ENCODE measurements at places on chromosomes 6 and 20.

GRCh38 chr20:59135093-59135492, 28.5 kb upstream of the ZNF831 start:
- DNase-seq, result no peak

GRCh38 chr6:2744209-2744771, 6.4 kb downstream of the MYLK4 start:
- no peak for DNase-seq

GRCh38 chr6:62039605-62040004, 246.4 kb downstream of the KHDRBS2 start:
- DNase-seq, result no peak

GRCh38 chr6:67790569-67790968, 844.5 kb upstream of the ADGRB3 start:
- DNase-seq, result no peak

- DNase-seq, result no peak
Observed at GRCh38 chr20:37873884-37874283, 29.0 kb upstream of the VSTM2L start.

DNA sequence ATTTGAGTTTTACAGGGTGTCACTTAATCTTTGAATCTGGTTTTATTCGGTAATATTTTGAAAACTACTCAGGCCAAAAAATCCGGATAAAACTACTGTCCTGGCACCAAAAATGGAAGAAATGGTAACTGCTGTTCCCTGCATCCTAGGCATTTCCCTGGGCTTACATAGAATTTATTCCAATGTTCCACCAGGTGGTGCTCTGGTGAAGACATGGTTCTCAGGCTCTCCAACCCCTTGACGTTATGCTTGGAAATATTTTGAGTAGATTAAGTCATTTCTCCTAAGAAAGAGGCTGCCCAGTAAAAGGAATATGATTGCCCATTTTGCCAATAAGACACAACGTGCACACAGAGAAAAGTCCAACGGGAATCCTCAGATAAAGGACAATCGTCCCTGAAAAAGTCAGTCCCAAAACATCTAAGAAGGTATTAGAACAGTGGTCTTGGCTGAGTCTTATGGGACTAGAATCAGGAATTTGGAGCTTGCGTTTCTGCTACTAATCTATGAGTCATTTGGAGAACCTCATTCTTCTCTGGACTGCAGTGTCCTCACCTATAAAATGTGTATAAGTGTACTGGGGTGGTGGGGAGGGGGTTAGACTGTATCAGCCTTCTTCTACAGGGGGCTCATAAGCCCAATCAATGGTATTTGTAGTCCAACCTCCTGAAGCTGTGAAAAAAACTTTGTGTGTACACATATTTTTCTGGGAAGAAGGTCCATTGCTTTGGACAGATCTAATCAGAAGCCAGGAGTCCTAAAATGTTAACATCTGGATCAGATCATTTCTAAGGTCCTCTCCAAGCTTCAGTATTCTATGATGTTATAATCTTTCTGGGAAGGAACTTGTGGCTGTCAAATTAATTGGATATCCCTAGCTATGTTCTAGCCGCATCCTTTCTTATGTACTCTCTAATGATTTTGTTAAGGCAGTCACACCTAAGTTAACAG, 131.0 kb upstream of the BMP2 start:
- DNase-seq, result no peak

DNA sequence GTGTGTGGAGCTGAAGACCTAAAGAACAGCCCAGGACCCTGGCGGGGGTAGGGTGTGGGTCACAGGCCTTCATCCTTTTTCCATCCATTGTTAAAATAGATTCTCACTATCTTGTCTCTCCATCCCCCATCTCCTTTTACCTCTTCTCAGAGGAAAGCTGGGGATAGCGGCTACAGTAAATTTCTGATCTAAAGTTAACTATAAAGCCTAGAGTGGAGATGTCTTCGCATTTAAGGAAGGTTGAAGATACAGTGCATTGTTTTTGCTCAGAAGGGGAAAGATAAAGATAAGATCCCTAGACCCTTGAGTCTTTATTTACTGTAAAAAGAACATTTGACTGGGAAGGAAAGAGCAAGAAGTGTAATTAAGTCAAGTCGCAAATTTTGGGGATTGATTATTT, 8.6 kb downstream of the FOXA2 start:
- DNase-seq, result no peak

DNA sequence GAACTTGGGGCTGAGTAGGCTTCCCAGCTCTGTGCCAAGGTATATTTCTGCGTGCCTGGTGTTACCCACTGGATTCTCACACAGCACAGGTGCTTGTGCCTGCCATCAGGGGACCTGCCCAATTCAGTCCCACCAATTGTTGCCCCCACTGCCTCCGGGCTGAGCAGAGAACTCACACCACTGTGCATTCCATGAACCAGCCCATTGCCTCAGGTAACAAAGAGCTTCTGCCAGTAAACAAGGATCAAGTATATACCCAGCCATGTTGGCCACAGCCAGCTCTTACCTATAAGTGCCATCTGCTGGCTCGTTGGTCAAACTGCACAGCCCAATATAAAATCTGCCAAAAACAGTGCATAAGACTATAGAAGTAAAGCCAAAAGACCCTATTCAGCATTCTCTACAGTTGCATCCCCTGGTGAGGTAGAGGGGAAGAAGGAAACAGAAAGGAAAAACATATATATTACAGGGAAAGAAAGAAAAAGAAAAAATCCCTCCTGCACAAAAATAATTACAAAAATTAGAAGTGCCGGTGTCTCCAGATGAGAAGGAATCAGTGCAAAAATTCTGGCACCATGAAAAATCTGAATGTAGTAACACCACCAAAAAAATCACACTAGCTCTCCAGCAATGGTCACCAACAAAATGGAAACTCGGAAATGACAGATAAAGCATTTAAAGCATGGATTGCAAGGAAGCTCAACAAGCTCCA, 241.4 kb downstream of the IBTK start:
- DNase-seq, result peak; percentile 16

DNA sequence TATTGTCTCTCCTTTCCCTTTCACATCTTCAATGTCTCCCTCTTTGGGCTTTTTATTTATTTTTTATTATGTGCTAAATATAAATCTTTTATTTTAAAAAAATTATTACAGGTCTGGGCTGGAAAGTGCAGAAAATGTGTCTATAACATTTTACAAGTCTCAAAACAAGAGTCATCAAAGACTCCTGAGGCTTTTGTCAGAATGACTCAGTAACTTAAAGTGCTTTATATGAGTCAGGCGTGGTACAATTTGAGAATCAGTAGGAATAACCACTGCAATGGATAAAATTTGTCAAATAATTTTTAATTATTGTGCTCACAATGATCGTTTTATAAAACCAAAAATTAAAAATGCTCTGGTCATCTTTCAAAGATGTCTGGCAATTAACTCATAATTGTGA, 193.9 kb downstream of the MMUT start:
- DNase-seq, result no peak

DNA sequence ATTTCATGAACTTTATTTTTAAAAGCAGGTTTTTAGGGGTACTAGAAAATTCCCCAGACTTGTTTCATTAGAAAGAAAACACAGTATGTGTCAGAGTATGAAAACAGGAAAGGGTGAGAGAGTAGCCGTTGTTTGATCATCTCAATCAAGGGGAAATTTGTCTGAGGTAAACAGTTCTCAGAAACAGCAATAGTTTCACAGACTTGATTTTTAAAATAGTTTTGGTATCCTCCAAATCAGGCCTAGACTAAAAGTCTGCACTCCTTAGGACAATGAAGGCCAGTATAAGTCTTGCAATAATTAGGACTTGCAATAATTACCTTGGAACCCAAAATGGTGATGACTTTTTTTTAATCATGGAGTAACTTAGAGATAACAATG, 176.6 kb upstream of the TAB2 start:
- no peak for DNase-seq

GRCh38 chr6:118589649-118590365, 41.7 kb downstream of the PLN start:
- DNase-seq, result no peak

- DNase-seq, result no peak
Observed at GRCh38 chr6:37188962-37189510, 19.1 kb downstream of the PIM1 start.

DNA sequence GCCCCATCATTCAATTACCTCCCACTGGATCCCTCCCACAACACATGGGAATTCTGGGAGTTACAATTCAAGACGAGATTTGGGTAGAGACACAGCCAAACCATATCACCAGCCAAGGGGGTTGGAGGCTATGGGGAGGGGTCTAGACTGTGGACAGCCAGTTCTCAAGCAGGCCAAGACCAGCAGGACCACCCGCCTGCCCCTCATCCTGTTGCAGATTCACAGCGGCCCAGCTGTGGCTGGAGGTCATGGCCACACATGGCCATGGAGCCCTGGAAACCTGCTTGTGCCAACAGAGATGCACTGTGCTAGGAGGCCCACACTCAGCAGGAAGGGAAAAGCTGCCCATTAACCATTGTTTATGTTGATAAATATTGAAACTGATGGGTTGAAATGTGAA, 240.5 kb downstream of the TTLL2 start:
- DNase-seq, result no peak

- DNase-seq, result no peak
Observed at GRCh38 chr6:33983109-33983716, 162.7 kb downstream of the GRM4 start.

DNA sequence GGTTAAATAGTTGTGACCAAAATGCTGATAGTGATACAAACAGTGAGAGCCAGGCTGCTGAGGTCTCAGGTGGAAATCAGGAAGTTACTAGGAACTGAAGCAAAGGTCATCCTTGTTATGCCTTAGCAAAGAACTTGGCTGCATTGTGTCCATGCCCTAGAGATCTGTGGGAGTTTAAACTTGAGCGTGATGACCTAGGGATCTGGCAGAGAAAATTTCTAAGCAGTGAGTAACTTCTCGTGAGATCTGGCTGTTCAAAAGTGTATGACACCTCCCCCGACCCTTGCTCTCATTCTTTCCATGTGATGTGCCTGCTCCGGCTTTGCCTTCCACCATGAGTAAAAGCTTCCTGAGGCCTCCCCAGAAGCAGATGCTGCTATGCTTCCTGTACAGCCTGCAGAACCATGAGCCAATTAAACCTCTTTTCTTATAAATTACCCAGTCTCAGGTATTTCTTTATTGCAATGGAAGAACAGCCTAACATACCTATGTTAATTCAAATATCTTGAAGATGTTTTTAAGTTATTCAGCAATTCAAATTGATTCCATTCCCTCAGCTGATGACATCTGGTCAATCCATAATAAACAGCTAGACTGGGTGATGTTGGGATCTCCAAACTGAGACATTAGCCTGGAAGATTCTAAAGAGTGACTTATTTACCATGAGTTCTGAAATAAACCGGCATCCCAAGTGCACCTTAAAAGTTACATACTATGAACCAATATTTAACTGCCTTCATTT, 33.8 kb downstream of the KIF16B start:
- DNase-seq, result no peak

- DNase-seq, result no peak
Observed at GRCh38 chr6:53464927-53465460, 79.9 kb downstream of the GCLC start.

DNA sequence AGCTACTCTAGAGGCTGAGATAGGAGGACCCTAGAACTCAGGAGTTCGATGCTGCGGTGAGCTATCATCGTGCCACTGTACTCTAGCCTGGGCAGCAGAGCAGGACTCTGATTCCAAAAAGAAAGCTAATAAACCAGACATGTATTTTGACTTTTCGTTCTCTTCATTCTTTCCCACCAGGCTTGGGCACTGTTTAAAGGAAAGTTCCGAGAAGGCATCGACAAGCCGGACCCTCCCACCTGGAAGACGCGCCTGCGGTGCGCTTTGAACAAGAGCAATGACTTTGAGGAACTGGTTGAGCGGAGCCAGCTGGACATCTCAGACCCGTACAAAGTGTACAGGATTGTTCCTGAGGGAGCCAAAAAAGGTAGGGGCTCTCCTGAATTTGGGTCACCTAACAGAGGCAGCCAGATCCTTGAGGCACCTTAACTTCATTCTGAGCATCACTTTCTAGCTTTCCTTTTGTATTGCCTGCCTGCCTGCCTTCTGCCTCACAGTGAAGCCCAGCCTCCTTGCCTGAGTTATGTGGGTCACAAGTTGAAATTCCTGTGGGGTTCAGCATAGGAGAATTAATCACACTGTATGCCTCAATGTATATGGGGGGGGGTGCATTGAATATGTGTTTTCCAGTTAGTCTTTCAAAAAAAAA, 3.2 kb downstream of the IRF4 start:
- no peak for DNase-seq

- no peak for DNase-seq
Observed at GRCh38 chr6:89763550-89763949, 56.0 kb downstream of the MDN1 start.

DNA sequence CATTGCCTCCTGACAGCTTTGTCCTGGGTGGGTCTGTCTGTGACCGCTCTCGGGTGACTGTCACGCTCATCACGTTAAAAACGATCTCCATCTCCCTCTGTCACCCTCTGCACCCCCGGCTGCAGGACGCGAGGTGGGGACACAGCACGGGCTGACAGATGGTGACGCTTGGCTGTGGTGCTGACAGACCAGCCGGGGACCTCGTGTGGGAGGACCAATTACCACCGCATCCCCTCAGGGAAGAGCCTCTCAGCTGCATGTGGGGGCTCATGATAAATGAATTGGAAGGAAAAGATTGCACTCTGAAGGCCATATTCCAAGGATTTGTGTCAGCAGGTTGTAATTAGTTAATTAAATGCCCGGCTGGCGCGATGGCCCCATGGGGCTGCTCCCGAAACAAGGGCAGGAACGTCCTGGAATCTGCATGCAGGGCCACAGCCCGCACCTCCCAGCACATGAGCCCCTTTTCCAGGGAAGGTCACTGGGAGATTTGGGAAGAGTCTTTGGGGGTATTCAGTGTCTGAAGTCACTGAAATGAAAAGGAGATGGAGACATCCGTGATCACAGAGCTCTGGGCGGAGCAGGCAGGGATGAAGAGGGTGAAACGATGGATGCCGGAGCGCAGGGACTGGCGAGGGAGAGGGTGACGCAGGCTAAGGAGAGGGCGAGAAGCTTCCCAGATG, 87.1 kb downstream of the ERMARD start:
- DNase-seq, result no peak

DNA sequence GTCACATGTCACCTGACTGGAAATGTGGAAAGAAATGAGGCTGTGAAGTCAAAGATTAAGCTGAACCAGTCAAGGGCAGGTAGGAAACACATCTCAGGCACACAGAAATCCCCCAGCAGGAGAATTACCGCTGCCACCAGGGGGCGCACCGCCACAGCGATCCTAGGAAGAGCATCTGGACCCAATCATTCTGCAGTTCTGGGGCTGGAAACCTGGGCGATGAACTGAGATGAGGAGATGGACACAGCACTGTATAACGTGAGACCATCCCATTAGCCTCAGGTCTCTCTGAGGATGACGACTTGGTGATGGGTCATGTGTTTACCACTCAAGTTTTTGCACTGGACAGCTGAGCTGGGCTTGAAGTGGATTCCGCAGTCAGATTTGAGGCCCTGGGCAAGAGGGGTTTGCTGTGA, 6.5 kb upstream of the SLC24A3 start:
- peak; percentile 84 for DNase-seq

GRCh38 chr6:43970913-43971775, 156.1 kb downstream of the MRPL14 start:
- DNase-seq, result no peak

GRCh38 chr6:125863023-125863422, 72.3 kb downstream of the NCOA7 start:
- DNase-seq, result no peak
